ENCODE measurements at places on chromosomes 3 and 15. TPM values are rescaled to one million over a fixed set of nuclear protein-coding genes. Genes with fewer than 3 reads are reported as not detected.

GRCh38 chr15:85671156-85671555 lies 123.6 kb downstream of the KLHL25 start:
- no peak for DNase-seq

- peak; percentile 11 for DNase-seq
Observed at GRCh38 chr15:58115692-58116091, 22.5 kb upstream of the AQP9 start.

- DNase-seq, result no peak
Observed at GRCh38 chr15:22224241-22224671, 143.9 kb downstream of the OR4M2 start.

DNA sequence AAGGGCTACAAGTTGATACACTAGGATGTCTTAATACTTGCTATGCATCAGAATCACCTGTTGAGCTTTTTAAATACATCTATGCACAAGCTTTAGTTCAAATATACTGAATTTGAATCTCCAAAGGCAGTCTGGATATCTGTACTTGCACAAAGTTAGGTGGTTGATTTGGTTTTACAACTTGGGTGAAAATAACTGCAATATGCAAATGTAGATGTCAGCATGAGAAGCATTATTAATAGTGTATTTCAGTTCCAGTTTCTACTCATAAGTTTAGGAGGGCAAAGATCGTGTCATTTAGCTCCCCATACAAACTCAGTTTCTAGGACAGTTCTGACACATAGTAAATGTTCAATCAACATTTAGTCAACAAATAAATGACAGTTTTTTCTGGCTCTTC lies 25.6 kb downstream of the IQCB1 start:
- DNase-seq, result no peak

- no peak for DNase-seq
Observed at GRCh38 chr3:172846706-172847105, 96.2 kb downstream of the ECT2 start.

DNA sequence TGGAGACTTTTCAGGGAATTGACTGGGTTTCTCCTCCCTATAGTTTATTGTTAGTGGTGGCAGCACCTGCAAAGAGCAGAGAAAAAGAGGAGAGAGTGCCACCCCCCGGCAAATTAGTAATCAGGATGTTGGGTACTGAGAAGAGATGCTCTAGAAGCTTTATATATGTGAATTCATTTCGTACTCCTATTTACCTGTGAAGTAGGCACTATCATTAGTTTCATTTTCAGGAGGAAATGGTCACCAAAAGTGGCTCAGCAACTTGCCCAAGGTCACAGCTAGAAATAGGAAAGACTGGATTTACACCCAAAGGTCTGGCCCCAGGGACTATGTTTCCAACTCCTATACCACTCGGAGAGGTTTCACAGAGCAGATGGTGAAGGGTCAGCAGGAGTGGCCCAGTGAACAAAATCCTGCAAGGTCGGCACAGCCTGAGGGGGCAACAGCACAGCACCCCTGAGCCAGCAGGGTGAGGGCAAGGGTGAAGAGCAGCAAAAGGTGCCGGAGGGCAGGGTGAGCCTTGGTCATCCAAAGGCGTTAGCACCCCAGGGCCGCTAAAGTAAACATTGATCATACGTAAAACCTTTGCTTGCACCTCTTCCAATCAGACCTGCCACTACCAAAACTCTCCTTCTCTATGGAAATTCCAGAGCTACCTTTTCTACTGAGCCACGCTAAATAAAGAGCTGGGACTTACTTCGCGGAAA lies 23.6 kb downstream of the VGLL4 start:
- DNase-seq, result no peak

- no peak for DNase-seq
Observed at GRCh38 chr15:69317392-69317841, 18.7 kb downstream of the PAQR5 start.

DNA sequence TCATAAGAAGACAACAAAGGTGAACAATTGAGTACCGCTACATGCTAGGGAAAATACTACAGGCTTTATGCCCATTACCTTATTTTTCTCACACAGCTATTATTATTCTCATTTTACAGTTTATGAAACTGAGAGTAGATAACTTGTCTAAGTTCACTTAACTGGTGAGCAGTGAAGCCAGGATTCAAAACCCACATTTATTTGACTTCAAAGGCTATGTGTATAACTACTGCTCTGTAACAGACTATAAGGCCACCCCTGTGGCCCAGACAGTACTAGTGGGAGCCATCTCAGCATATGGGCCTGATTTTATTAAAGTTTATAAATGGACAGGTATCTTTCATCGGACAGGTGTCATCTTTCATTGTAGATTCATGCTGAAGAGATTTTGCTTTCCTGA lies 14.4 kb upstream of the BBX start:
- no peak for DNase-seq

GRCh38 chr15:63763476-63764123 lies 70.1 kb downstream of the HERC1 start:
- peak; percentile 43 for DNase-seq

SATB1 gene
- 0.20 TPM for total RNA-seq
